ELF-1 (cell line): ENCODE measurements at places on chromosomes 2 and 18.

- DNase-seq: no peak
Observed at GRCh38 chr2:84899304-84900204, 5.9 kb upstream of the TMSB10 start.

GRCh38 chr2:39494784-39495251 is 57.7 kb upstream of the MAP4K3 start:
- peak; percentile 79 for DNase-seq

DNA sequence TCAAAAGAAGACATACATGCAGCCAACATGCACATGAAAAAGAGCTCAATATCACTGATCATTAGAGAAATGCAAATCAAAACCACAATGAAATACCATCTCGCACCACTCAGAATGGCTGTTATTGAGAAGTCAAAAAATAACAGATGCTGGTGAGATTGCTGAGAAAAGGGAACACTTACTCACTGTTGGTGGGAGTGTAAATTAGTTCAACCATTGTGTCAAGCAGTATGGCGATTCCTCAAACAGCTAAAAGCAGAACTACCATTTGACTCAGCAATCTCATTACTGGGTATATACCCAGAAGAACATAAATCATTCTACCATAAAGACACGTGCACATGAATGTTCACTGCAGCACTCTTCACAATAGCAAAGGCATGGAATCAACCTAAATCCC is 95.5 kb upstream of the XIRP2 start:
- DNase-seq: no peak

DNA sequence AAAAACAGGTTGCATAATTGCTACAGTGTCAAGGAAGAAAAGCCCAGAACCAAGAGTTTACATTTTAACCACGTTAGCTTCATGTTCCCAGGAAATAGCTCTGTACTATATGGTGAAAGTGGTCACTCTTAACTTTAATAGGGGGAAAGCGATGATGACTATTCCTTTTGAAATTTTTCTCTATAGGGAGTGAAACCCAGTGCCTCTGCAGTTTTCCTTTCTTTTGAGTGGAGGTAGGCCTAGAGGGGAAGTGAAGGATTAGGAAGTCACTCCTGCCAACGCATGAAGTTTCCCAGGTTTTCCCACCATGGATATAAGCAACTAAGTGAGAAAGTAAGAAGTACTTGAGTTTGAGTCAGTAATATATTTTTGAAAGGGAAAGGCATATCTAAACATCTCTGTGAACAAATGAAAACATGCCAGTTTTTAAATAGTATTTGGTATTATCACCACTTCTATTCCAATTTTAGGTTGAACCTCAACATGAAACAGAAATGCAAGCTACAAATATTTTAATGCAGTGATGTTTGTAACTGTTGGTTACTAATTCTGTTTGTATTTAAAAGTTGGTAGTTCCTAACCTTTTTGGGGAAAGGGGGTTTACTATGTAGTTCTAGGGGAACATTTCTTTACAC is 91.9 kb downstream of the VRK2 start:
- no peak for DNase-seq

GRCh38 chr2:231717281-231718171 is 9.2 kb downstream of the PTMA start:
- peak; percentile 93 for DNase-seq

- DNase-seq: no peak
Observed at GRCh38 chr18:44996261-44996660, 315.6 kb downstream of the SETBP1 start.

DNA sequence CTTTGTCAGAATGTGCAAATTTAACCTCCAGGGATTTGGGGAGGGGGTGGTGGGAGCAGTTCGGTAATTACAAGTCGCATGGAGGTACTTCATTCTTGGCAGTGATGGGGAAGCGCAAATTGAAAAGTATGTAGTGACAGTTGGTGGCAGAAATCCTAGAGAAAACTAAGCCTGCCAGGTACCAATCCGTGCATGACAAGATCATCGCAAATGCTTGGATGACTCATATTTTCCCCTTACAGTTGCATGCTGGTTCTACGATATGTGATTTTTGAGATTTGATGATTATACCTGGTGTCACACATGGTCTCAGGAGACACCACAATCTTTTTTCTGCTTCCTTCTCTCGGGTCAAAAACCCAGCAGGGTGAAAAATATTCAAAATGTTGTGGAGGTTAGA is 479.7 kb upstream of the ID2 start:
- DNase-seq: no peak

- no peak for DNase-seq
Observed at GRCh38 chr2:1421731-1422130, 8.5 kb downstream of the TPO start.

DNA sequence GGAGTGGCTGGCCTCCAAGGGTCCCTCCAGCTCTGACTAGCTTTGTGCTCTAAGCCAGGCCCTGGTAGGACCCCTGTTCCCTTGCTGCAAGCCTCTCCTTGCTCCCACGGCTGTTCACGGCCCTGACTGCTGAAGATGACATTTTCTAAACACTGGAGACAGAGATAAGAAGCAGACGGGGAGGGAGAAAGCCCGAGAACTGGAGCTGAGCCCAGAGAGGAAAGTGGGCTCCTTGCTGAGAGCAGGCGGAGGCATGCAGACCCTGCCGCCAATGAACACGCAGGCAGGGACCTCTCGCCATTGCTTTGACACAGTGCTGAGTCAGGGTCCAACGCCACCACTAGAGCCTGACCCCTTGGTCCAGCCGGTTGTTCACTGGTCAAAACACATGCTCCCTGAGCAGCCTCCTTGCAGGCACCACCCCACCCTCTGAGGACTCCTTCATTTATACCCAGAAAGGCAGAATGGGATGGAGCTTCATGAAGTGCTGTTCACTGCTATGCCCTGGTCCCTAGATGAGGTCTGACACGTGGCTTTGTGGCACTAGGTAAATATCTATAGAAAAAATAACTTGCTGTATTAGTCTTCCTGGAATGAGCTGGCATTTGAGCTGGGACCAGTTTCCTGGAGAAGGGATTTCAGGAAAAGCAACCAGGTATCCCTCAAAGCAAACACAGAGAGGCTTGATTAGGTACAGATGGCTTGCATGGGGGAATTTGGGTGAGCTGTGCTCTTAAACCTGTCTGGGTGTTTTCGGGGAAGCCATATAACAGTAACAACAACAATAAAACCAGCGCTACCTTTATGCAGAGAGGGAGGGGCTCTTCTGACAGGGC is 65.7 kb downstream of the MCFD2 start:
- no peak for DNase-seq

- no peak for DNase-seq
Observed at GRCh38 chr2:156435396-156435717, 822 bp upstream of the GPD2 start.

- DNase-seq: peak; percentile 33
Observed at GRCh38 chr2:74843433-74843832, 9.5 kb downstream of the HK2 start.

DNA sequence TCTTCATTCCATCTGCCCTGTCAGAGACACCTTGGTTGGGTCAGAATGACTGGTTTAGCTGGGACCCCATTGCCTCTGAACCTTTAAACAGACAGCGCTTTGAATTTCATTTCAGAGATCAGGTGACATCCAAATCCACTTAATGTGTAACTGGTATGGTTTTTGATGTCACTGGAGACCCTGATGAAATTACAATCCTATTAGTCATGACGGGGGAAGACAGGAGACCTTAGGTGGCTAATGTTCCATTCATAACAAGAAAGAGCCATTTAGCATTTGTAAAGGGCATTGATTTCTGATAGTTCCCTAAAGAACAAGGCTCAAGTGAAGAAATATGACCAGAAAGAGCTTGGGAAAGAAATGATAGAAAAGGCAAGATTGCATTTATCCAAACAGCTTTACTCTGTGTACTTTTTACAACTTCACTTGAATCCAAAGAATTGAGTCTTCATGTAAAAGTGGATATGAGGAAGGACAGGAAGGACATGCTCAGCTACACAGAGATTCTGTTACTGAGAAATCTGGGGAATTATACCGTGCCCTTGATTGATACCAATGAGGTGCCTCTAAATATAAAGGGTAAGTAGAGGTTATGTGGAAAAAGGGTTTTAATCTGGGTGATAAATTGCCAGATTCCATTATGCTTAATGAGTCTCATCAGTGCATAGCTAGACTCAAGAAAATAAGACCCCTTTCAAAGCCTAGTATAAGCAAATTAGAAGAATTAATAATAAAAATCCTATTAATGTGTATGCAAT is 198.2 kb downstream of the NCKAP5 start:
- no peak for DNase-seq

GRCh38 chr18:50013363-50014138 is 181.4 kb downstream of the MYO5B start:
- peak; percentile 30 for DNase-seq

- DNase-seq: no peak
Observed at GRCh38 chr2:110853516-110853915, 121.1 kb downstream of the ACOXL start.

DNA sequence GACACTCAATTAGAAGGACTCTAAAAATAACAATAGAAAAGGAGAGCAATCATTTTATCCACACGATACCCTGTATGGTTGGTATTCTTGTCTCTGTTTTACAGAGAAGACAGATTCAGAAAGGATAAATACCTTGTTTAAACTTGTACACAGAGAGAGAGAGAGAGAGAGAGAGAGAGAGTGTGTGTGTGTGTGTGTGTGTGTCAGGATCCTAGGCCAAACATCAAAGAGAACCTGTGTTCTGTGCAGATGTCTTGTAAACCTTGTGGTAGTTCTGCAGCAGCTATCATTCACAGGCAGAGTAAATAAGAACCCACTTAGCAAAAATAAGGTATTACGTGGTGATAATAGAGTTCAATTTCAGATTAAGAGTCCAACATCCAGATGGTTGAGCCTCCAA is 4.3 kb upstream of the CRIM1 start:
- no peak for DNase-seq

DNA sequence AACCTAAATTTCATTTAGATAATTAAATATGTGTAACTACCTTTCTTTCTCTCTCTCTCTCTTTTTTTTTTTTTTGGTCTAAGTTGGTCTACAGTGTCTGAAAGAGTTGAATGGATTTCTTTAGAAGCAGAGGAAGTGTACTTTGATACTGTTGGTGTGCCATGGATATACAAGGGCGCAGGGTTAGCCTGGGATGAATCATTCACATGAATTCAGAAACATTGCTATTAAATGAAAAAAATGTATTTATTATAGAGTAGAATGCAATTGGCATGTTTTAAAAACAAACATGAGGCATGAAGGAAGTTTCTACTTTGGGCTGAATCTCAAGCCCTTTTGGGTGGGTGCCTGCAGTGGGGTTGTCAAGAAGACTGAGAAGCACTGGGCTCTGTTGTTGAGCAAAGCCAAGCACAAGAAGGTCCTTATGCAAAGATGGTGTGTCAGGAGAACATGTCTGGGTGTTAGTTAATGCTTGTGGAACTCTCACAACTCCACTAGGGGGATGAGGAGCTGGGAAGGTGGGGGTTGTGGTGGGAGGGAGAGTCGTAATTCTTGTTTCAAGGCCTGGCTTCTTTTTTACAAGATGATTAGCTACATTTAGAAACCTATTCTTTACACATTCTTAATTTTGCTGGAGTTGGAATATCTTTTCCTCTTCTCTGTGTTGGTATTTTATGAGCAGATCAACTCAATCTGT is 57.9 kb downstream of the LYPD6 start:
- no peak for DNase-seq

DNA sequence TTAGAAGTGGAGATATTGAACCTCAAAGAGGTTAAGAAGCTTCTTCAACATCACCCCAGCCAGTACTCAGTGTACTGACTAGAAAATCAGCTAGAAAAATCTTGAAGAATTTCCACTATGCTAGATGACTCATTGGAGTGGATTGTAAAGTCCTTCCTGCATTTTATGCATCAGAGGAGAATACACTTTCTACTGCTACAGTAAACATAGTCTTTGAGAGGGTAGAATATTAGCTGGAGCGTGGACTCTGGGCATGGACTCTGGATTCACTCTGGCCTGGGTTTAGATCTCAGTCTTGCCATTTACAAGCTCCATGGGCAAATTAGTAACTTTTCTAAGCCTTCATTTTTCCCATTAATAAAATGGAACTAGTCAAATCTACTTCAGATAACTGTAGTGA is 215.9 kb downstream of the IRS1 start:
- no peak for DNase-seq

DNA sequence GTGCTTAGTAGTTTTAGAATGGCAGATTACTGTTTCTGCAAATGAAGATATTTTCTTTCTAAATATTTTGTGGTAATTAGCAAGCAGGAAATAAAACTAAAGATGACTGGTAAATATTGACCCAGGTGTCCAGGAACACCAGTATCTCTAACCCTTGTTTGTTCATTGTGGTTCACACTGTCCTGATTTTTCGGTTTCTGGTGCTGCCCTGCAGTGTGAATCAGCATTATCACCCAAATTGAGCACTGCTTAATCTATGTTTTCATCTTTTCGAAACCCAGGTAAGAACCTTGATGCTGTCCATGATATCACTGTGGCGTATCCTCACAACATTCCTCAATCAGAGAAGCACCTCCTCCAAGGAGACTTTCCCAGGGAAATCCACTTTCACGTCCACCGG is 167.4 kb downstream of the CAPN13 start:
- DNase-seq: no peak

GRCh38 chr2:96729748-96730147 is 10.1 kb downstream of the LMAN2L start:
- DNase-seq: no peak

- DNase-seq: no peak
Observed at GRCh38 chr18:49838381-49838780, 25.0 kb upstream of the ACAA2 start.

DNA sequence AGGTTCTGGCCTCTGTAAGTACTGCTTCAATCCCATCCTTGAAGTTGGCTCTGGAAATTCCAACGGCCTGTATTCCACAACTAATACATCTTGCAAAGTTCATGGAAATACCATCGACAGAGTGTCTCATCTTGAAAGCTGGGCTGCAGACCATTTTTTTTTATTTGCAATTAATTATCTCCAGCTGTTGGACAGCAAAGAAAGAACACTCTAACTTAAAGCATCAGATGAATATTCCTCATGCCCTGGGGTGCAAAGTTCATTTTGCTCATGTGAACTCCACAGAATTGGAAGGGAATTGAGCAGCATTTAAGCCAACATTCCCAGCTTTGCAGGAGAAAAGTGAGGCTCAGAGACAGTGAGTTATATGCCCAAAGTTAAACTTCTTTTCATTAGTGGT is 96.5 kb upstream of the PIEZO2 start:
- no peak for DNase-seq

DNA sequence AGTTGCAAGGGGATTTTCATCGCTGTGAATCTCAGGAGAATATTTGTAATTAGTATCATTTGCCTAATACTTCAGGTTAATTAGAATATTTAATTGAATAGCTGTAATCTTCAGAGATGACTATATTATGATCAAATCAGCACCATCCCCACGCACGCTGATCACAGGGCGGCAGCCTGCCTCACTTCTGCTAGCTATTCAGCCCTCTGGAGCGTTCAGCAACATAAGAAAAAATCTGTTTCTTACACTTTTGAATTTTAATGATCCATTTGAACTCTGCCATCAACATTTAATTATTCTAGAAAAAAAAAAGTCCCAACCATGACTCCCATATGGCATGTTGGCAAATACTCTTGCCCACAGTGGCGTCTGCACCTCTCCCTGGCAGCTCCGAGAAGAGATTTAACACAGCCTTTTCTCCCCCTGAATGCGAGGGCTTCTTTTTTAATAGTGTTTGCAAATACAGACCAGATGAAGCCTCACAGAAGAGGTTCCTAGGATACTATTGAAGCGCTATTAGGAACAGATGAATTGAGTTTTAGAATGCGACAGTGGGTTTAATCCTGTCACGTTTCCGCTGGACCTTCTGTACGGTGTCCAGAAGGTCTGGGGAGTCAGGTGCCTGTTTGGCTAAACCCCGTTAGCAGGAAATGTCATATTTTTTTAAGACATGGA is 731.9 kb upstream of the SALL3 start:
- no peak for DNase-seq

GRCh38 chr2:85763831-85764230 is 10.0 kb downstream of the ATOH8 start:
- DNase-seq: no peak

- DNase-seq: peak; percentile 18
Observed at GRCh38 chr2:156589381-156590079, 153.4 kb downstream of the GPD2 start.
